ENCODE measurements at places on chromosomes 7 and 10.

DNA sequence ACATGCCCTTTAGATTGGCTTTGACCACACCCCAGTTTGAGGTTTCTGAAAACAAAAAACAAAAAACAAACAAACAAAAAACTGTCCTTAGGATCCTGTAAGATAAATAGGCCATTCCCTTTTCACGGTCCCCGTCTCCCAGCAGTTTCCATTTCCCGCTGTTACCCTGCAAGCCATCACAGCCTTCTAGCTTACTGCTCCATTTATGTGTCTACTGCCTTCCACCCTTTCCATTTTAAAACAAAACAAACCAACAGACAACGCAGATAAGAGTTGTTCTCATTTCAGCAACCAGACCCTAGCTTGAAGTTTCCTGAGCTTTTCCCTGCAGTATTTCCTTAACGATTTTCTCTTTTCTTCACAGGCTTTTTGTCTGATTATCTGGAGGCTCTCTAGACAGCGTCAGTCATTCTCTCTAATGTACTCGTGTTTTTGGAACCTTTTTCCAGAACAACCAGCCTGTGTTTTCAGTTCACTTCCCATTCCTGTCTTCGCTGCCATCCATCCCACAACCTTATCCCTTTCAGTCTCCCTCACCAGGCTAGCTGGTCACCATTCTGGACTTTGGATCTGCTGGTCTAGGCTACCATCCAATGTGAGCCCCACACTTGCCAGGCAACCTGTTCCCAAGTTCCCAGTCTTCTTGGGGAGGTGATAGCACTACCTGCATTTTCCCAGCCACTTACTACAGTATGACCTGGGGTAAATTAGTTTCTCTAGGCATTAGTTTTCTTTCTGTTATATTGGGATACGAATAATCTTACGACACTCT is 317.3 kb upstream of the FZD1 start:
- no peak for DNase-seq

- DNase-seq, result no peak
Observed at GRCh38 chr10:75788394-75789205, 357.2 kb downstream of the LRMDA start.

- DNase-seq, result no peak
Observed at GRCh38 chr10:117734731-117735405, 192.3 kb downstream of the EMX2 start.

- DNase-seq, result no peak
Observed at GRCh38 chr7:16492513-16493062, 27.1 kb upstream of the SOSTDC1 start.

DNA sequence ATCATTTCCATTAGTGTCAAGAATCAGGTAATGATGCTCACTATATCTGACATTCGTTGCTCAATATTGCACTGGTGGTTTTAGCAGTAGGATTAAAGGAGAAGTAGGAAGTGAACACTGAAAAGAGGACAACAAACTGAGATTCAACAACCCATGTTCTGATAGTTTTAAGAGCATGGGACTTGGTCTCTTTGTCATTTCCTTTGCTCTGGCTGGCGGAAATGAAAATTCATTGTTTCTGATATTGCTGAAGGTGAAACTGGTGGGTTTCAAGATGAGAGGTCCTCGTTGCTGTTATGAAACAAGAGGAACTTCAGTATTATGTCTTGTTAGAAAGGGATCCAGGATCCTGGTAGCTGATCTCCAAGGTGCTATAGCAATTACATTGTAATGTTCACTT is 129.0 kb downstream of the DNAH11 start:
- DNase-seq, result no peak

GRCh38 chr10:79127151-79127961 is 58.6 kb downstream of the ZMIZ1 start:
- no peak for DNase-seq

- no peak for DNase-seq
Observed at GRCh38 chr10:35452171-35452570, 115.9 kb downstream of the CCNY start.

GRCh38 chr10:97038688-97039087 is 147.1 kb downstream of the SLIT1 start:
- no peak for DNase-seq

DNA sequence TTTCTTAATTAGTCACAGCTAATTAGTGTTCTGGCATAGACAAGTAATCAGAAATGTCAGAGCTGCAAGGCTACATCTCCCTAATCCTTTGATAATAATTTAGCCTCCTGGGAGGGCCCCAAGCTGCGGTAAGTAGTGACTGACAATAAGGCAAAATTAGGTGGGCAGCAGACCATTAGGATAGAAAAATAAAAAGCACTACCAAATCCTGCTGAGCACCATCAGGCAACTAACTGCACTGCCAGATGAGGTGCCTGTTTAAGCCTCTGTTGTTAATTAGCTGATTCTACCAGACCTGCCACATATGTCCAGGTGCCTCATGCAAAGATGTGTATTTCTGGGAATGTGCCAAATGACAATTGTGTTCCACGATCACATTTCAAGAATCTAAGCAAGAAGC is 32.5 kb upstream of the FEZF1 start:
- no peak for DNase-seq

DNA sequence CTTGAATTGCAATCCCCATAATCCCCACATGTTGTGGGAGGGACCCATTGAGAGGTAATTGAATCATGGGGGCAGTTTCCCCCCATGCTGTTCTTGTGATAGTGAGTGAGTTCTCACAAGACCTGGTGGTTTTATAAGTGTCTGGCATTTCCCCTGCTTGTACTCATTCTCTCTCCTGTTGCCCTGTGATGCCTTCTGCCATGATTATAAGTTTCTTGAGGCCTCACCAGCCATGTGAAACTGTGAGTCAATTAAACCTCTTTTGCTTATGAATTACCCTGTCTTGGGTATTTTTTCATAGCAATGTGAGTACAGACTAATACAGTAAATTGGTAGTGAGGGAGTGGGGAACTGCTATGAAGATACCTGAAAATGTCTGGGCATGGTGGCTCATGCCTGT is 65.0 kb downstream of the ANKRD7 start:
- DNase-seq, result no peak

GRCh38 chr7:631291-631711 is 95.2 kb upstream of the DNAAF5 start:
- DNase-seq, result no peak

DNA sequence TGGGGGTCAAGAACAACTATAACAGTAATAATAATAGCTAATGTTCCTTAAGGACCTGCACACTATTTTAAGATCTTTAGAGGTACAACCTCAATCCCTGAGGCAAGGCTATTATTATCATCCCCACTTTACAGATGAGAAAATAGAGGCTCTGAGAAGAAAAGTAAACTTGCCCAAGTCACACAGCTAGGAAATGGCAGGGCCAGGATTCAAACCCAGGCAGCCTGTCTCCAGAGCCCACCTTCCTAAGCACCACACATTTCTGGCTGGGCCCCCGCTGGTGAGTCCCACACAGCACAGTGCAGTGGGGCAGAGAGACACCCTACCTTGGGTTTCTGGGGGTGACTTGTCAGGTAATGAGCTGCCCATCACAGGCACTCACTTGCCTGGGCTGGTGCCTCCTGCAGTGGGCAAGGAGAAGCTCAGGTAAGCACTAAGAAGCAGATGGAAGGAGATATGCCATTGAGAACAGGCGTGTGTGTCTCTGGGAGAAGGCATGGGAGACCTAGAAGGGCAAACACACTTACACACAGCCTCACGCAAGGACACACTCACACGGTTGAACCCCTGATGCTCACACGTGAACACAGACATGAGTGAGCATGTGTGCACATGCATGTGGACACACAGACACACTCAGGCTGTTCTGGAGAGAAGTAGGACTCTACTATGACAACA is 104.4 kb upstream of the ZMIZ1 start:
- DNase-seq, result no peak

- no peak for DNase-seq
Observed at GRCh38 chr10:128052696-128053095, 73.5 kb downstream of the MKI67 start.
